ENCODE measurements at places on chromosomes 1 and 21. TPM values are rescaled to one million over a fixed set of nuclear protein-coding genes. Genes with fewer than 3 reads are reported as not detected.

FALEC gene
- total RNA-seq, result not detected

GRCh38 chr1:16392740-16393569, 25.9 kb downstream of the SZRD1 start:
- no peak for DNase-seq
- H3K4me3 ChIP-seq, result no peak overlapping the region
- peaks cover 7% of the 10 kb centered on the region for H3K36me3 ChIP-seq
- peaks cover 27% of the 10 kb centered on the region for H3K4me1 ChIP-seq

- no peaks in the 10 kb centered on the region for H3K27me3 ChIP-seq
- no peak overlapping the region for H3K4me3 ChIP-seq
- H3K27ac ChIP-seq, result no peak overlapping the region
Measured at GRCh38 chr1:53001128-53001527, 60.9 kb upstream of the PODN start.

GRCh38 chr1:16924216-16924918, 2.6 kb downstream of the CROCC start:
- no peak overlapping the region for H3K4me3 ChIP-seq
- no peaks in the 10 kb centered on the region for H3K36me3 ChIP-seq
- peak overlapping the region; percentile 39 for H3K27ac ChIP-seq
- H3K27me3 ChIP-seq, result no peaks in the 10 kb centered on the region
- peaks cover 36% of the 10 kb centered on the region for H3K4me1 ChIP-seq

SIK1 gene
- total RNA-seq, result 1.1 TPM

SLC16A1 gene
- 559 TPM for total RNA-seq

SELENBP1 gene
- total RNA-seq, result 13.4 TPM

- no peaks in the 10 kb centered on the region for H3K27me3 ChIP-seq
- DNase-seq, result no peak
- H3K27ac ChIP-seq, result no peak overlapping the region
- H3K36me3 ChIP-seq, result no peaks in the 10 kb centered on the region
Measured at GRCh38 chr1:115492880-115493279, 148.9 kb upstream of the VANGL1 start.

SUMO3 gene
- total RNA-seq, result 91.9 TPM

DNA sequence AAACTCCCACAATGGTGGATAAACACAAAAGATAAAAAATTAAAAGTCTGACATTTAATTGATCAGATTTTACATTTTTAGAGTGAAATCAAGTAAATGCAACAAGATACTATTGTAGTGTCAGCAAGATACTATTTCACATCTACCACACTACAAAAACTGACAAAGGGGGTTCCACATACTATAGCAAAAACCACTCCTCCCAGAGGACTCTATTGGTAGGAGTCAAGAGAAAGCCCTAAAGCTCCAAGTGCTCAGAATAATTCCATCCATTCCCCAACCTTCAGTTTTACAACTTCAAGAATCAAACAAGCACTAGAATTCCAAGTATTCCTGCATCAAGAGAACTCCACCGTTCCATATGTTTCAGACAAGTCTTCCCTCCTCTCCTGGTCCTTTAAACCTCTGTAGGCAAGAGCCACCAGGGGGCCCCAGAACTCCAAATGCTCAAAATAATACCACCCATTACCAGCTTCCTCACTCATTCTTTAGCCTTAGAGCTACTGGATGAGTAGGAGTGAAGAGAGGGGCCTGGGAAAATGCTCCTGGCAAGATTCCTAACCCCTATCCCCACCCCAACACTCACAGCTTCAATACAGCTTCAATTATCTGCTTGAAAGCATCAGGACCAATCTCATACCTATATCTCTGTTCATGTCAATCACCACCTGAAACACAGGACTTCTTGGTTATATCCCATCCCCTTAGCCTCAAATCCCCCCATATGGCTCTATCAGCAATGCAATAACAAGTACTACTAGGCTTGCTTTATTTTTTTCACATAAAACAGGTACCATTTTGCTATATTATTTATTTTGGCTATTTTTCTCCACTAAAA, 9.9 kb downstream of the TOR1AIP2 start:
- H3K27me3 ChIP-seq, result no peaks in the 10 kb centered on the region
- H3K27ac ChIP-seq, result 0 out of 2 replicates have a peak overlapping the region, but pooled peaks have one; percentile 27
- H3K4me1 ChIP-seq, result no peaks in the 10 kb centered on the region
- peak; percentile 91 for DNase-seq
- H3K4me3 ChIP-seq, result no peak overlapping the region
- H3K36me3 ChIP-seq, result peaks cover 27% of the 10 kb centered on the region

GRCh38 chr1:227723474-227723873, 11.6 kb downstream of the JMJD4 start:
- no peak for DNase-seq
- H3K27me3 ChIP-seq, result no peaks in the 10 kb centered on the region
- H3K4me1 ChIP-seq, result no peaks in the 10 kb centered on the region
- H3K36me3 ChIP-seq, result no peaks in the 10 kb centered on the region

KCNJ15 gene
- not detected for total RNA-seq

- H3K4me3 ChIP-seq, result no peak overlapping the region
- no peak overlapping the region for H3K27ac ChIP-seq
- H3K4me1 ChIP-seq, result peaks cover 8% of the 10 kb centered on the region
- DNase-seq, result peak; percentile 10
- no peaks in the 10 kb centered on the region for H3K27me3 ChIP-seq
- H3K36me3 ChIP-seq, result no peaks in the 10 kb centered on the region
Measured at GRCh38 chr1:193348091-193348768, 161.8 kb upstream of the B3GALT2 start.

DNA sequence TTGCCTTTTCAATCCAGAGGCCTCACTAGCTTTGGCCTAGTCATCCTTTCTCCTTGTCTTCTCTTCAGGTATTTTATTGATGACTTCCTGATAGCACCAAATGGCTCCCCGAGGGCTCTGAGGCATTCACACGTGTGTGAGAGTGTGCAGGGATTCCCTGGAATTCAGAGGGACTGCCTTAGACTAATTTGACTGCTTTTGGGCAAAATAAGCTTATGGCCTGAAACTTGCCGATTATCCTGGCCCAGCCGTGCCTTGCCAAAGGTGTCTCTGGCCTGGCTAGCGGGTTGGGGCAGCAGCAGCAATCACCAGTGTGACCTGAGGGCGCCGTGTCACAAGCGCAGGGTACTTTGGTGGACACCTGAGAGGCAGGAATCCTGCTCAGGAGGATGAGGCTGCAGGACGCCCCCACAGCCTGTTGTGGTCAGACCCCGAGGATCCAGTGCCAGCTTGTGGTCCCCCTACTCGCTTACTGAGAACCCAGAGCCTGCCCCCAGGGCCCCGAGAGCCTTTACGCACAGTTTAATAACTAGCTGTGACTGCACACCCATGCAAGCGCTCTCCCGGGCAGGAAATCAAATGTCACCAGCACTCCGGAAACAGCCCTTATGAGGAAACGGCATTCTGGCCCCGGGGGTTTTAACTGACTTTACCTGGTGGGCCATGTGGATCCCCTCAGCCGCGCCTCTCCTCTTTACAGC, 62.8 kb upstream of the PDE9A start:
- H3K4me1 ChIP-seq, result peaks cover 5% of the 10 kb centered on the region
- no peak for DNase-seq
- H3K4me3 ChIP-seq, result no peak overlapping the region
- no peak overlapping the region for H3K27ac ChIP-seq
- no peaks in the 10 kb centered on the region for H3K27me3 ChIP-seq

DNA sequence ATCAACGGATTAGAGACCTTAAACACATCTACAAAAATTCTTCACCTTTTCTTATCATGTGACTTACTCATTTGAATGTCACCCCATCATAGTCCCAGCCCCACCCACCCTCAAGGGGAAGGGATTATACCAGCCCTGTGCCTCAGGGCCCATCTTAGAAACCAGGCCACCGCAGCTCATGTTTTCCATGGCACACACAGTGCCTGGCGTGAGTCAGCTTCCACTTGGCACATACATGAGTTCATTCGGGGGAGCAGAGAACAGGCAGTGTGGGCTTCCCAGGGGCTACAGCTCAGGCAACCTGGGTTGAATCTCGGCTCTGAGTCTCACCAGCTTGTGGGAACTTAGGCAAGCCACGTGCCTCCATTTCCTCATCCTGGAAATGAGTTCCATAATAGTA, 310.6 kb downstream of the NPHP4 start:
- no peaks in the 10 kb centered on the region for H3K27me3 ChIP-seq
- H3K4me3 ChIP-seq, result no peak overlapping the region
- H3K36me3 ChIP-seq, result no peaks in the 10 kb centered on the region
- DNase-seq, result no peak
- H3K4me1 ChIP-seq, result no peaks in the 10 kb centered on the region

- no peak overlapping the region for H3K4me3 ChIP-seq
- H3K27ac ChIP-seq, result no peak overlapping the region
- 0 out of 2 replicates have a peak, but pooled peaks cover 6% of the 10 kb centered on the region for H3K4me1 ChIP-seq
- DNase-seq, result no peak
Measured at GRCh38 chr1:206572835-206573234, 39.4 kb downstream of the EIF2D start.

DNA sequence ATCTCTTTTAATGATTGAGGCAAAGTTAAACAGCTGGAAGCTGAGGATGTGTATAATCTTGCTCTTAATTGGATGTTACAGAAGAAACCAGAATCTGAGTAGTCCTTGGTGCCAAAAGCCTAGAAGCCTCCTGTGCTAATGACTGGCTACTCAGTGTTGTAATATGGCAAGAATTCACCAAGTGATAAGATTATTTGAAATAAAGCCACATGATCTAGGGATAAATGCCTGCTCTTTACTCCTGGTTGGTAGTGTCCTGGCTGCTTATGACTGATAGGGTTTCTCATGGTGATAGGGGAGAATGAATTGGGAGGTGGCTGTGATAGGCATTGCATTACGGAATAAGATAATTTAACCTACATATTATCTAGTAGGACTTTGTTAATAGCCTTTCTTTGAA, 13.6 kb upstream of the MAB21L3 start:
- H3K36me3 ChIP-seq, result no peaks in the 10 kb centered on the region
- no peaks in the 10 kb centered on the region for H3K27me3 ChIP-seq
- no peak overlapping the region for H3K4me3 ChIP-seq
- H3K27ac ChIP-seq, result no peak overlapping the region
- DNase-seq, result no peak
- no peaks in the 10 kb centered on the region for H3K4me1 ChIP-seq

LRRC7 gene
- not detected for total RNA-seq

DNA sequence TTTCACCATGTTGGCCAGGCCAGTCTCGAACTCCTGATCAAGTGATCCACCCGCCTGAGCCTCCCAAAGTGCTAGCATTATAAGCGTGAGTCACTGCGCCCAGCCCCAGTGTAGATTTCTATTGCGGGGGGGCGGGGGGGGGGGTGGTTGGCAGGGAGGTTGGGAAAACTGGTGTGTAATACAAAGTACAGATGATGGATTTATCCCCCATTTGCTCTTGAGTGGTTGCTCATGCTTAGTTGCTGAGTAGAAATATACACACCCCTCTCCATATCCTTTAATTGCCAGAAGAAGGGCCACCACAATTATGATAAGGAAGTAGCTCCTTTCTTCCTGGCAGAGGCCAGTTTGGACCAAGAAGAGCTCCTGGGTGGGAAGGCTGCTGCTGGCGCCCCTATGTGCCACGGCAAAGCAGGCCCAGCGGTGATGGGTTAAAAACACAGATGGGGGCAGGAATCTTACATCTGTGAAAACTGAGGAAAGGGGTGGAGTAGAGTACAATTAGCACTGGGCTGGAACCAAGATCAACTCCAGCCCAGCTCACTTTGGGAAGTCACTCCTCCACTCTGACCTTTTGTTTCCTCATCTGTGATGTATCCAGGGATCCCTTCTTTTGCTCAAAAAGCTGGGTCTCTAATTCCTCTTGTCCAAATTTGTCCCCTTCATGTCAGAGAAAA, 55.2 kb downstream of the MRPL37 start:
- H3K36me3 ChIP-seq, result no peaks in the 10 kb centered on the region
- no peaks in the 10 kb centered on the region for H3K27me3 ChIP-seq
- peaks cover 16% of the 10 kb centered on the region for H3K4me1 ChIP-seq
- H3K27ac ChIP-seq, result no peak overlapping the region

DPH5 gene
- 72.4 TPM for total RNA-seq

GRCh38 chr1:143691400-143691891, 280.3 kb downstream of the FAM72C start:
- peak overlapping the region; percentile 30 for H3K4me3 ChIP-seq
- H3K27me3 ChIP-seq, result peaks cover 14% of the 10 kb centered on the region
- peak; percentile 5 for DNase-seq
- no peaks in the 10 kb centered on the region for H3K36me3 ChIP-seq
- no peak overlapping the region for H3K27ac ChIP-seq

GPR37L1 gene
- not detected for total RNA-seq

DNA sequence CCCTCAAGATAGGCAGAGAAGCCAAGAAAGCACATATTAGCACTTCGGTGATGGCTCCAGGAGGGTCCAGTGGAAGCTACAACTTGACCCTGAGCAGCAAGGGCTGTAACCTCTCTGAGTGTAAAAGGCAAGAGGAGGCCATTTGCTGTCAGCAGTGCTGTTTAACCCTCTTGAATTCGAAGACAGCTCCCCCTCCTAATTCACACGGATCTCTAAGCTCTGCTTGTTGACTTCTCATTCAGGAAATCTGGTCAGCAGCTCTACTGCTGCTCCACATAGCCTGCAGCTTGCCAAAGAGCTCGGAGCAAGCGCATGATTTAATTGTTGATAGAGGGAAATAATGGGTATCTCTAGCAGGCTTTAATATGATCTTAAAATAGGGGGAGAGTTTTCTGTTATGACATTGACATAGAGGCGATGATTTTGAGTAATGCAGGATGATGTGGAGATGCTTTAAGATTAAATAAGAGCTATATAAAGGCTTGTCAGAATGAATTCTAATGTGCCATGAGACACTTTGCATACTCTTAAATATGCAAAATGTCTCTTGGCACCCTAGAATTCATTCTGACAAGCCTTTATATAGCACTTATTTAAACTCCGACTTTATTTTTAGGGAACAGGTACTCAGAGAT, 79.4 kb upstream of the USH2A start:
- H3K27me3 ChIP-seq, result no peaks in the 10 kb centered on the region
- H3K4me1 ChIP-seq, result peaks cover 17% of the 10 kb centered on the region
- H3K4me3 ChIP-seq, result no peak overlapping the region
- DNase-seq, result peak; percentile 34

- H3K4me3 ChIP-seq, result peak within 1 kb of the TSS; percentile 81
- no peaks in the 10 kb centered on the region for H3K27me3 ChIP-seq
- H3K27ac ChIP-seq, result peak within 1 kb of the TSS; percentile 68
- H3K36me3 ChIP-seq, result peaks cover 27% of the 10 kb centered on the region
- DNase-seq, result peak; percentile 98
Measured at GRCh38 chr1:37692078-37692833, at the start of gene CDCA8. TSS of gene CDCA8 (plus strand) at chr1:37692516. CDS start at chr1:37692691, 175 bp downstream.

NTNG1 gene
- 10.3 TPM for total RNA-seq

DNA sequence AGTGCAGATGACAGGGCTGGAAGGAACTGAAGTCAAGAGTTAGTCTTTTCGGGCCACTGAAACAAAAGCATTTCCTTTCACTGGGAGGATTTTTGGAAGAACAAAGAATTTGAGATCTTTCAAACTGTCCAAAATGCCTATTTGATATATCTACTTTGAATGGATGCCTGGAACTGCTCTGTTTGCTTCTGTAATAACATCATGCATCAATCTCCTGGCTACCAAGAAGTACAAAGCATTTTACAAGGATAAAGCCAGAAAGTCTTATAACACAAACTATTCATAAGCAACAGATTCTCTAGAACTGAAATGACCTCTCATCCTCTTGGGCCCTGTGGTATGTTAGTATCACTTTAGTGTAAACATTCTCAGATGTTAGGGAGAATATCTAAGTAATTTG, 18.2 kb upstream of the RHOU start:
- DNase-seq, result no peak
- H3K27ac ChIP-seq, result no peak overlapping the region
- no peaks in the 10 kb centered on the region for H3K27me3 ChIP-seq

Measured in GM23338 (cell line).